Esophagus mucosa (tissue), 1 donor: ENCODE measurements at places on chromosomes 3 and 15.
A peak's percentile ranks its signal among the peaks of the same experiment; 100 is the strongest.

- no peak for ATAC-seq
These were observed 317.8 kb upstream of the C2CD4B start for GRCh38 chr15:62482785-62483429.

DNA sequence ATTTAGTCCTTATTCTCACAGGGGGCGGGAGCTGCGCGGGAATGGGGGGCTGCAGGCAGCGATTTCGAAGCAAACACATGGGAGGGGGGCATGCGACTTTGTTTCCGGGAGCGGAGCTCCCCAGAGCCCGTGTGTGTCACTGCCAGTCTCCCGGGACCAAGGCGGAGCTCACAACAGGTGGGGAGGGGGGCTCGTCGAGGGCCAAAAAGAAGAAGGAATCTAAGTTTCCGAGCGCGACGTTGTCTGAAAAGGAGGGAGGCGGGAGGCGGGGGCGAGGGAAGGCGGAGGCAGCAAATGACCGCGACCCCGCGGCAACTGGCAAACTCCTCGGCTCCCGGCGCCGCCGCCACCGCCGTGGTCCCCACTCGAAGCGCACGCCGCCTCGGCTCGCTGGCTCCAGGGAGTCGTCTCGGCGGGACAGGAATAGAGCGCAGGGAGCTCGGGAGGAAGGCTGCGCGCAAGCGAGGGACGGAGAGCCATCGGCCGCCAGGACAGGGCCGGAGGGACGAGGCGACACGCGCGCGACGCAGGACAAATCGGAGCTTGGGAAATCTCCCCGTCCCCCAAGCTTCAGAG lies 1.4 kb downstream of the FOXP1 start:
- peak; percentile 31 for ATAC-seq

- no peak for ATAC-seq
These were observed 6.5 kb downstream of the ADAM10 start for GRCh38 chr15:58742819-58743502.

- ATAC-seq: no peak
These were observed 220.7 kb upstream of the CADM2 start for GRCh38 chr3:84738086-84738485.

- peak; percentile 33 for ATAC-seq
These were observed 175.8 kb upstream of the NANOGP8 start for GRCh38 chr15:35260941-35261340.

DNA sequence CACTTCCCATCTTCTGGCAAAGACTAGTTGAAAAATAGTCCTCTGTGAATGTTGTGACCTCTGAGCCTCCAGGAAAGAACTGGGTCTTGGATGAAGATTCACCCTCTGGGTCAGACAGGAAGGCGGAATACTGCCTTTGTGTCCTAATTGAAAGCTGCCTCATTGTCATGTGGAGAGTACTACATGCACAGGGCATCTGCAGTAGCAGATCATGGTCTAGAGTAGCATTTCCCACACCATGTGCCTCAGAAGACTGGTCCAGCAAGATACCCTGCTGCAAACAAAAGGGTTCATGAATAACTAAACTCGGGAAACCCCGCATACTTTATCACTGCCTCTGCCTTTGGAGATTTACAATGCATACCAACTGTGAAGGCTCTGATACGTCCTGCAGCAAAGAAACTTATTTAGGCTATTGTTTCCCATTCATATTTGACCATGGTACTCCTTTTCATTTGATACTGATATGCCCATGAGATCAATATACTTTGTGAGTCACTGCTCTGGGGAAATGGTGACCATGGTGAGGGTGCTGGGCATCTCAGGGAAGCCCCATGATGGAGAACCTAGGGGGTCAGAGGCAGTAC lies 22.7 kb downstream of the IRAK2 start:
- no peak for ATAC-seq

DNA sequence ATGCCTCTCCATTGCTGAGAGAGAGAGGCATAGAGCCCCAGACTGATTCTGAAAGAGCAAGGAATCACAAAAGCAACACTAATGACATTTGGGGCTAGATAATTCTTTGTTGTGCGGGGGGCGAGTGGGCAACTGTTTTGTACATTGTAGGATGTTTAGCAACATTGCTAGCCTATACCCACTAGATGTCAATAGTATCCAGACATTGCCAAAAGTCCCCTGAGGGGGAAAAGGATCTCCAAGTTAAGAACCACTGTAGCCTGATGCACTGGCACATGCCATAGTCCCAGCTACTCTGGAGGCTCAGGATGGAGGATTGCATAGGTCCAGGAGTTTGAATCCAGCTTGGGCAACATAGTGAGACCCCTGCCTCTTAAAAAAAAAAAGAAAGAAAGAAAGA lies 22.8 kb upstream of the GOLM2 start:
- no peak for ATAC-seq

- ATAC-seq: no peak
These were observed 1.3 kb downstream of the SRP14 start for GRCh38 chr15:40037721-40038120.

DNA sequence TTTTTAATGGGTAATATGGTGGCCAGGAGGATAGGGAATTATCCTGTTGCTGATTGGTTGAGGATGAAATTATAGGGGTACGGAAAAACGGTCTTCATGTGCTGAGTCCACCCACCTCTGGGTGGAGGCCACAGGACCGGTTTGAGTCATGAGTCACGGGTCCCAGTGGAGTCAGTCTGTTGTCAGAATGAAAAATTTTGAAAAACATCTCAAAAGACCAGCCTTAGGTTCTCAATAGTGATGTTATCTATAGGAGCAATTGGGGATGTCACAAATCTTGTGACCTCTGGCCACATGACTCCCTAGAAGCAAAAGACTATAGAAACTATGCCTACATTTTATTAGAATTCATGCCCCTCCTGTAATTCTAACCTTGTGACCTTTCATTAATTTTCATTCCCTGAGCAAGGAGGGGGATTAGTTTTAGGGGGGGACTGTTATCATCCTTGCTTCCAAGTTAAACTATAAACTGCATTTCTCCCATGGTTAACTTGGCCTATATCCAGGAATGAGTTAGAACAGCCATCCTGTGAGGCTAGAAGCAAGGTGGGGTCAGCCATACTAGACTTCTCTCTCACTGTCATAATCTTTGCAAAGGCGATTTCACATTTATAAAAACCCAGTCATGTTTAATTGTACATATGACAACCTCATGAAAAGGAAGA lies 101.2 kb downstream of the TCF12 start:
- no peak for ATAC-seq

GRCh38 chr3:107904536-107905066 lies 186.2 kb downstream of the CD47 start:
- no peak for ATAC-seq

DNA sequence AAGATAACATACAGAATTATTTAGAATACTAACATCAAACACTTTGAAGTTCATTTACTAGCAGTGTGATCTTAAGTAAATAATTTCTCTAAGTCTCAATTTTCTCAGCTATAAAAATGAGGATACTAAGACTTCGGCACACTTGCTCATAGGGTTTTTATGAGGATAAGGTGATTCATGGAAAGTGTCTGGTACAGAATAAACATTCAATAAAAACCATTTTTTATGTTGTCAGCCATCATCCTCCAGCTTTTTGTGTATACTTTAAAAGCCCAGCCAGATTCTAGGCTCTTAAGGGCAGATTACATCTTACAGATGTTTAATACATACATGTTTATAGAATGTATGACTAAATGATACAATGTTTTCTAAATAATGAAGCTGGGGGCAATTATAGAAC lies 56.8 kb downstream of the FEZF2 start:
- ATAC-seq: no peak

DNA sequence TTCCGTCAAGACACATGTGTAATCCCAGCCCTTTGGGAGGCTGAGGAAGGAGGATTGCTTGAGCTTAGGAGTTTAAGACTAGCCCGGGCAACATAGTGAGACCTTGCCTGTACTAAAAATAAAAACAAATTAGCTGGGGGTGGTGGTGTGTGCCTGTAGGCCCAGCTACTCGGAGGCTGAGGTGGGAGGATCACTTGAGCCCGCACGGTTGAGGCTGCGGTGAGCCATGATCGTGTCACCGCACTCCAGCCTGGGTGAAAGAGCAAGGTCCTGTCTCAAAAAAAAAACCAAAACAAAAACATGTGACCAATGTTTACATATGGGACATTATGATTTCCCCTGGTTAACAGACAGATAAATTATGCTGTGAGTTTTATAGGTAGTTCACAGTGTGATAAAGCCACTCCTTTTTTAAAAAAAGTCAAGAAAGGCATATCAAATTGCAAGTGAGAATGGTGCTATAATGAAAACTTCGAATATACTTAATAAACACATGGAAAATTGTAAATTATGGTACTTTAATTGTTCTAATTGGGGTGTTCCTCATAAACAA lies 9.2 kb downstream of the BBX start:
- ATAC-seq: no peak

DNA sequence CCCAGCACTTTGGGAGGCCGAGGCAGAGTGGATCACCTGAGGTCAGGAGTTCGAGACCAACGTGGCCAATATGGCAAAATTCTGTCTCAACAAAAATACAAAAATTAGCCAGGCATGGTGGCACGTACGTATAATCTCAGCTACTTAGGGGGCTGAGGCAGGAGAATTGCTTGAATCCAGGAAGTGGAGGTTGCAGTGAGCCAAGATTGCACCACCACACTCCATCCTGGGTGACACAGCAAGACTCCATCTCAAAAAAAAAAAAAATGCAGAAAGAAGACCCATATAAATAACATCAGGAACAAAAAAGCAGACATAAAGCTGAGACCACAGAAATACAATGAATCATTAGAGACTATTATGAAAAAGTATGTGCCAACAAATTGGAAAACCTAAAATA lies 235.2 kb upstream of the VEPH1 start:
- ATAC-seq: no peak

- ATAC-seq: no peak
These were observed 101.5 kb upstream of the PPP2R3A start for GRCh38 chr3:135864060-135864459.

DNA sequence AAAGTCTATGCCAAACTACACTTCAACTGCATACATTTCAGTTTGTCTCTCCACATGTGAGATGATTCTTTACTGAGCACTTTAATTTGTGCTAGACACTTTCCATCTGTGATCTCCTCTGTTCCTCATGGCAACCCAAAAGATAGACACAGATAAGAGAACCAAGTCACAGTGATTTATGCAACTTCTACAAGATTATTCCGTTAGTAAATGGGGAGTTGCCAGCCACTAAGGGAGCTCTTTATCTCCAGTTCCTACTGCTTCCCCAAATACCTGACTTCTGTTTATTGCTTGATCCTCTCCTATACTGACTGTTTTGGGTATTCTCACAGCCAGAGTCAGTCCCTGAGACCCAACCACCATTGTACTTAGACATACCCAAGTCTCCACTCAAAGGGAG lies 24.1 kb upstream of the AKAP13 start:
- no peak for ATAC-seq

- no peak for ATAC-seq
These were observed 31.5 kb upstream of the FBLN2 start for GRCh38 chr3:13517253-13517977.

DNA sequence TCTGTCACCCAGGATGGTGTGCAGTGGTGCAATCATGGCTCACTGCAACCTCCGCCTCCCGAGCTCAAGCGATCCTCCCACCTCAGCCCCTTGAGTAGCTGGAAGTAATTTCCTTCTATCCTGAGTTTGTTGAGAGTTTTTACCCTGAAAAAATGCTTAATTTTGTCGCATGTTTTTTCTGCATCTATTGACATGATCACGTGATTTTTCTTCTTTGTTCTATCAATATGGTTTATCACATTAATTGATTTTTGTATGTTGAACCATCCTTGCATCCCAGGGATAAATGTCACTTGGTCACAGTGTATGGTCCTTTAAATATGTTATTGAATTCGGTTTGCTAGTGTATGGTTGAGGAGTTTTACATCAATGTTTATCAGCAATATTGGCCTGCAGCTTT lies 11.9 kb upstream of the OR5K4 start:
- ATAC-seq: no peak

DNA sequence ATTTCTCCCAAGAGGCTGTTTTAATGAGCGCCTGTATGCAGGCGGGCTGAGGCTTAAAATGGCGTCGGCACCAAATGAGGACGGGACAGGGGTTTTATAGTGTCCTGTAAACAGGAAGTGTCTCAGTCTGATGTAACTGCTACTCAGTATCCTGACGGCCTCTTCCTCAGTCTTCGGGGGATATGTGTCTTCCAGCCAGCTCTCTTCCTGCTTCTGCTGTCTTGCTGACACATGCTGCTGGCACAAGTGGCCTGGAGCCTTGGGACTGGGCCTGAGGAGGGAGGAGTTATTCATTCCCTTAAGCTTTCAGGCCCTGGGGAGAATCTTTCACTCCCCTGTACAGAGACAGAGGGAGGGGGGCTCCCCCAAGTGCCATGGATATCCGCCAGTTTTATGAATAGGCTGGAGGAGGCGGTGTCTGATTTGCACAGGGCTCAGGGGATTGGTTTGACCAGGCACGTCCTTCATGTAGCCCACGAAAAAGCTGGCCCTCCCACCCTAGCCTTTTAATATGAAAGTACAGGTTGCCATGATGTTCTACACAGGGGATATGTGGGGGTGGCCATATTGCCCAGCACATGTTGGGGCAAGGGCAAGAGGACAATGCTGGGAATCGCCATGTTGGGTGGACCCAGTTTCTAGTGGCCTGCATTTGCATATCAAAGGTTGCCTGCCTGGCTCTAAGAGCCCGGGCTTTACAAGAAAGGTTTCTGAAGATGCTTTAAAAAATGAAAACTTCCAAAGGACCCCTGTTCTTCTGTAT lies 19.9 kb downstream of the NDUFB4 start:
- ATAC-seq: peak; percentile 93

DNA sequence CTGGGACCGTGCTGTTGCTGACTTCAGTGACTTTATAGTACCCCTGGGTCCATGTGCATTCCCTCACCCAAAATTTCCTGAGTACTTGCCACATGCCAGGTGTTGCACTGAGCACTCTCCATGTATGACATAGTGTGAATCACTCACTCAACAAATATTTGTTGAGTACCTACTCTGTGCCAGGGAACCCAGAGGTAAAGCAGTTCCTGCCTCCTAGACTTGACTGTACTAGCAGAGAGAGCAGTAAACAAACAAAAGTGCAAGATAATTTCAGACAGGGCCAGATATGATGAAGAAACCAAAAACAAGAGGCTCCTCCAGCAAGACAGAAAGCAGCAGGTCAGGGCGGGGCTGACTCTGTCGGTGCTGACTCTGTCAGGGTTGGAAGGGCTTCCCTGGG lies 12.2 kb downstream of the TGM4 start:
- peak; percentile 89 for ATAC-seq

- ATAC-seq: no peak
These were observed 104.4 kb downstream of the RBMS3 start for GRCh38 chr3:29385046-29385830.

- ATAC-seq: no peak
These were observed 737.7 kb upstream of the ALCAM start for GRCh38 chr3:104629038-104629437.

- ATAC-seq: no peak
These were observed 135.7 kb downstream of the EFHB start for GRCh38 chr3:19798324-19798723.
